ENCODE measurements at places on chromosomes 16 and 17.

DNA sequence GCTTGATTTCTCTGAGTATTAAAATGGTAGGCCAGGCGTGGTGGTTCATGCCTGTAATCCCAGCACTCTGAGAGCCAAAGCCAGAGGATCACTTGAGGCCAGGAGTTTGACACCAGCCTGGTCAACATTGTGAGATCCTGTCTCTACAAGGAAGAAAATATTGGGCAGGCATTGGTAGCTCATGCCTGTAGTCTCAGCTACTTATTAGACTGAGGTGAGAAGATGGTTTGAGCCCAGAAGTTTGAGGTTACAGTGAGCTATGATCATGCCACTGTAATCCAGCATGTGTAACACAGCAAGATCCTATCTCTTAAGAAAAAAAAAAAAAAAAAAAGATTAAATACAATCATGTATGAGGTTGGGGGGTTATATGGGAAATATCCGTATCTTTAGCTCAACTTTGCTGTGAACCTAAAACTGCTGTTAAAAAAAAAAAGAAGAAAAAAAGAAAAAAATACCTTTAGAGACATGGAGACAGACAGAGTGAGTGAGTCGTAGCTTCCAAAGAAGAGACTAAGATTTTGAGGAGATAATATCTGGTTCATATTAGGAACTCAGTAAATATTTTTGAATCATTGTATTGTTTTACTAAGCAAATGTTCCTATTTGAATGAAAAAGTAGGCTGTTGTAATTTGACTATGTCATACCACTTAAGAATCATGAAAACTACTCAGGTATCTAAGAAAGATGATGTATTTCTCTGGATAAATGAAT is 325.7 kb upstream of the TBX2 start:
- H3K36me3 ChIP-seq = peaks cover 12% of the 10 kb centered on the region
- no peak overlapping the region for H3K27ac ChIP-seq
- H3K27me3 ChIP-seq = no peaks in the 10 kb centered on the region
- H3K4me1 ChIP-seq = no peaks in the 10 kb centered on the region

DNA sequence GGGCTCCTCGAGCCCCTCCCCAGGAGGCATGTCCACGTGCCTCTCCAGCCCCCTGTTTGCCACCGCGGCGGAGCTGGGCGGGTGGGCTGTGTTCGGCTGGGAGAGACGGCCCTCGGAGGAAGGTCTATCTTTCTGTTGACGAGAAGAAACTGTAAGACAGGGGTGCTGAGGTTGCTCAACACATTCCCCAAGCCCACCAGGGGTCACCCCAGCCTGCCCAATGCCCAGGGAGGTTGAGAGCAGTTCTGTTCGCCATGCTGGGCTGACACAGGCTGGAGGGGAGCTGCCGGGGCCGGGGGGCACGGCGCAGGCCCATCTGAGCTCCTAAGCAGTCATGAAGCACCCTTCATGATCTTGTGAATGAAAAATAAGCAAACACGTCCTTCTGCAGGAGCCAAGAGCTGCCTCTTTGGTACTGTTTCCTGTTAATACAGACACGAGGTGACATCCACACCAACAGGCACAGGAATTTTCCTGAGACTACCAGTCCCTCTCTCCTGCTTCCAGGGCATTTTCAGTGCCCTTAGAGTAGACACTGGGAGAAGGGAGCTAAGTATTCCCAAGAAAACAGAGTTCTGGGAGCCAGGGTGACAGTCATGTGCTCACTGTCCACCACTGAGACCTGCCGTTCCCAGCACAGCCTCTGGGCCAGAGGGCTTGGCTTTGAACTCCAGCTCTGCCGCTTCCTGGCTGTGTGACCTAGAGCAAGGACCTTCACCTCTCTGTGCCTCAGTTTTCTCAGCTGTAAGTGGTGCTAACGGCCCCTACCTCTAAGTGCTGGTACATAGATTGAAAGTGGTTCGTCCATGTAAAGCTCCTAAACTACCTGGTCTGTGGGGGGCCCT is 9.2 kb downstream of the UBALD2 start:
- no peak for ATAC-seq
- no peaks in the 10 kb centered on the region for H3K27me3 ChIP-seq
- H3K36me3 ChIP-seq = peaks cover 6% of the 10 kb centered on the region
- H3K4me3 ChIP-seq = peak overlapping the region; percentile 34

DNA sequence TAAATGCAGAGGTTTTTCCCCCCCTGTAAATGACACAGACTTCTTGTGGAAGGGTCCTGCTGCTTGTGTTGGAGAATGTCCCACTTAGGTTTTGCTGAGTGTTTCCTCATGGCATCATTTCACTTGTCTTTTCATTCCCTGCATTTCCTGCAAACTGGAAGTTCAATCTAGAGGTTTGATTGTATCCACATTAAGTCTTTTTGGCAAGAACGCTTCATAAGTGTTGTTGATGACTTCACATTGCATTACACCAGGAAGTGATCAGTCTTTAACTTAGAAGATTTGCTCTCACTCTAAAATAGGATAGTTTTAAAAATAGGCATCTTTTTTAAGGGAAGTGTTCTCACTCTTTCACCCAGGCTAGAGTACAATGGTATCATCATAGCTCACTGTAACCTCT is 67.2 kb downstream of the RPTOR start:
- H3K27ac ChIP-seq = no peak overlapping the region
- no peak for ATAC-seq
- H3K27me3 ChIP-seq = no peaks in the 10 kb centered on the region
- H3K36me3 ChIP-seq = no peaks in the 10 kb centered on the region
- H3K4me1 ChIP-seq = peaks cover 47% of the 10 kb centered on the region

DNA sequence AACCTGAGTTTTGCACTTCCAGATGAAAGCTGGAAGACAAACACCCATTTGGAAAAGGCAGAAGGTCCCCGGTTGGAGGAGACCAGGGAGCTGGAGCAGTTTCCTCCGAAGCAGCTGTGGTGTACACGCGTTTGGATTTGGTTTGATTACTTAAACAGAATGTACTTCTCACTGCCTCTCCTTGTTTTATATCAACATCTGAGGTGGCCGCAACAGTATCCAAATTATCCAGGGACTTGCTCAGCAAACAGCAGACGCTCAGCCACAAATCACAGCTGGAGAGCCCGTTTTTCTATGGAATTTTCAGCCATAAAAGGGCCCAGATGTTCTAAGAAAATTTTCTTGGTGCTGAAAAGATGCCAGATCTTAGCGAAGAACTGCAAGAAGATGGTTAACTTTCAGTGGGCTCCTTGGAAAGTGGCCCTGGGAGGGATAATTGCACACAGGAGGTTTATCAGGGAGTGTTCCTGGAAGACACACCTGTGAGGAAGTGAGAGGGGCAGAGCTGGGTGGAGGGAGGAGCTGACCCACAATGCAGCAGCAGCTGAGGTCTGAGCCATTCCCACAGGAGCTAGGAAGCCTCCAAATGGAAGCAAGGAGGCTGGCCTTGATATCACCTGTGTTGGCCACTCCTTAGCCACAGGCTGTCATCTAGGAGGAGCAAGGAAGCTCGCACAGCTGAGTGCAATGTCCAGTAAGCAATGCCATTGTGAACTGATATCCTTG is 28.9 kb upstream of the CDH5 start:
- no peak for ATAC-seq
- H3K4me3 ChIP-seq = no peak overlapping the region
- no peaks in the 10 kb centered on the region for H3K36me3 ChIP-seq
- no peaks in the 10 kb centered on the region for H3K4me1 ChIP-seq

GRCh38 chr16:11051879-11052808 is 107.8 kb downstream of the CLEC16A start:
- H3K4me3 ChIP-seq = peak overlapping the region; percentile 12
- peak; percentile 94 for ATAC-seq
- H3K36me3 ChIP-seq = peaks cover 89% of the 10 kb centered on the region
- H3K27ac ChIP-seq = peak overlapping the region; percentile 82
- peaks cover 52% of the 10 kb centered on the region for H3K4me1 ChIP-seq
- H3K27me3 ChIP-seq = no peaks in the 10 kb centered on the region

All from stimulated activated memory B cell treated with anti-CD40 and anti-IgM and Interleukin-4, amounts not matched to agents 10 μg/mL and 1 μg/mL and 100 μg/mL, for 72 hours (primary cell).